Pancreas (tissue), 10 donors: ENCODE measurements at places on chromosomes 1 and 21. TPM values are rescaled to one million over a fixed set of nuclear protein-coding genes. Genes with fewer than 3 reads are reported as not detected.

GRCh38 chr1:41361495-41362356 is 492 bp downstream of the FOXO6 start:
- peak overlapping the region; percentile 11 for H3K27ac ChIP-seq
- H3K4me3 ChIP-seq = peak overlapping the region; percentile 71
- no peaks in the 10 kb centered on the region for H3K36me3 ChIP-seq

DNA sequence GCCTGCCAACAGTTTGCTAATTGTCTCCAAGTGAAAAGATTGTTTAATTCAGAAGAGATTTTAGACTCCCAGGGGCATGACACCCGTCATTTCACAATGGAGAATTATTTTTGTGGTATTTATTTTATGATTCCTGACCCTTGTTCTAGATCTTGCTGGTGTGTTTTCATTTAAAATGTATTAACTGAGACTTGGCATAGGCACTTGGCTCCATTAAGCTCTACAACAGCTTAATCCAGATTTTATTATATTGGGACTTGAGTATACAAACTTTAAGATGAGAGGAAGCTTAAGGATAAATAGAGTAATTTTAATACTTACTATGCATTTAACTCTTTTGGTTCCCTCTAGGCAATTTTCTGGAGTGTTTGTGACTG is 101.3 kb upstream of the KCNE2 start:
- no peak overlapping the region for H3K27ac ChIP-seq
- H3K27me3 ChIP-seq = no peaks in the 10 kb centered on the region
- no peaks in the 10 kb centered on the region for H3K4me1 ChIP-seq
- no peak overlapping the region for H3K4me3 ChIP-seq
- DNase-seq = no peak
- H3K36me3 ChIP-seq = no peaks in the 10 kb centered on the region

GRCh38 chr1:47241114-47242113 is 9.4 kb upstream of the TAL1 start:
- no peak for DNase-seq
- no peaks in the 10 kb centered on the region for H3K36me3 ChIP-seq
- no peaks in the 10 kb centered on the region for H3K27me3 ChIP-seq
- H3K4me3 ChIP-seq = no peak overlapping the region
- no peaks in the 10 kb centered on the region for H3K4me1 ChIP-seq

- no peaks in the 10 kb centered on the region for H3K36me3 ChIP-seq
- H3K27me3 ChIP-seq = no peaks in the 10 kb centered on the region
- no peak overlapping the region for H3K27ac ChIP-seq
- no peak overlapping the region for H3K4me3 ChIP-seq
- no peaks in the 10 kb centered on the region for H3K4me1 ChIP-seq
These were observed 58.3 kb upstream of the DSCAM start for GRCh38 chr21:40905251-40905650.

DNA sequence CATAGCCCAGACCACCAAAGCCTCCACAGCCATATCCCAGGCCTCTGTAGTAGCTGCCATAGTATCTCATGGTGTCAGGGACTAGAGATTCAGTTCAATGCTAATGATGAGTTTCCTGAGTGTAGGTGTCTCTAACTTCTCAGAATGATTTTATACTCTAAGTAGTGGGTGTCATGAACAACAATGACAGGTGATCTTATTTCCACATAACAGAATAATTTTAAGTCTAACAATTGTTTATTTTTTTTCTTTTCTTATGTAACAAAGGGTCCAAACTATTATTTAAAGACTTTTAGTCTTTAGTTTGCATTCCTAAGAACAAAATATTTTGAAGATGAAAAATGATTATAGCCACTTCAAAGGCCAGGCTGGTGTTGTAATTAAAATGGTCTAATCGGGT is at the start of gene KRTAP19-6:
KRTAP19-6 (minus strand) TSS at position 101 of the 400 bp plus-strand sequence; CDS start at position 70, 31 bp downstream.
- H3K36me3 ChIP-seq = no peaks in the 10 kb centered on the region
- no peak for DNase-seq
- no peak within 1 kb of the TSS for H3K27ac ChIP-seq
- no peaks in the 10 kb centered on the region for H3K4me1 ChIP-seq
- H3K4me3 ChIP-seq = no peak within 1 kb of the TSS

DNA sequence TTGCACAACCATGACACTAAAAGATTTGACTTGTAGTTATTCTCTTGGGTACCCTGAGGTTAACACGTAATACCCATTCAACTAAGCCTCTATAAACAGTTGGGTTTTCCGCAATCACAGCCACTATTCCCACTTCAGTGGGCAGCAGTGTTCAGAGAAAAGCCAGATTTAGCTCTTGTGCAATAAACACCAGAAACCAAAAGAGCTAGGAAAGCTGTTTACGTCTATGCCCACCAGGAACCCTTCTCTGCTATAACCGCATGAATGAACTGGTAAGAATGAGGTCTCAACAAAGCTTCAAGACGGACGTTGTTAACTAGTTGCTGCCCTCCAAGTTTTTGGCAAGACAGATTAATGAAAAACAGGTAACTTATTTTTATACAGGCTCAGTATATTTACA is 101.3 kb downstream of the SLC45A1 start:
- H3K4me1 ChIP-seq = peaks cover 69% of the 10 kb centered on the region
- H3K4me3 ChIP-seq = no peak overlapping the region
- no peak for DNase-seq
- no peaks in the 10 kb centered on the region for H3K36me3 ChIP-seq

GRCh38 chr1:25780318-25781129 is 19.5 kb upstream of the SELENON start:
- H3K27me3 ChIP-seq = no peaks in the 10 kb centered on the region
- H3K4me1 ChIP-seq = peaks cover 18% of the 10 kb centered on the region
- no peak overlapping the region for H3K4me3 ChIP-seq
- DNase-seq = no peak

GRCh38 chr1:58611861-58612385 is 34.9 kb upstream of the TACSTD2 start:
- H3K36me3 ChIP-seq = no peaks in the 10 kb centered on the region
- H3K4me3 ChIP-seq = no peak overlapping the region
- no peaks in the 10 kb centered on the region for H3K27me3 ChIP-seq
- H3K4me1 ChIP-seq = peaks cover 6% of the 10 kb centered on the region

- H3K36me3 ChIP-seq = no peaks in the 10 kb centered on the region
- no peaks in the 10 kb centered on the region for H3K4me1 ChIP-seq
- H3K27ac ChIP-seq = peak overlapping the region; percentile 17
- no peak for DNase-seq
These were observed 40.4 kb upstream of the LRRN2 start for GRCh38 chr1:204725821-204726448.

DNA sequence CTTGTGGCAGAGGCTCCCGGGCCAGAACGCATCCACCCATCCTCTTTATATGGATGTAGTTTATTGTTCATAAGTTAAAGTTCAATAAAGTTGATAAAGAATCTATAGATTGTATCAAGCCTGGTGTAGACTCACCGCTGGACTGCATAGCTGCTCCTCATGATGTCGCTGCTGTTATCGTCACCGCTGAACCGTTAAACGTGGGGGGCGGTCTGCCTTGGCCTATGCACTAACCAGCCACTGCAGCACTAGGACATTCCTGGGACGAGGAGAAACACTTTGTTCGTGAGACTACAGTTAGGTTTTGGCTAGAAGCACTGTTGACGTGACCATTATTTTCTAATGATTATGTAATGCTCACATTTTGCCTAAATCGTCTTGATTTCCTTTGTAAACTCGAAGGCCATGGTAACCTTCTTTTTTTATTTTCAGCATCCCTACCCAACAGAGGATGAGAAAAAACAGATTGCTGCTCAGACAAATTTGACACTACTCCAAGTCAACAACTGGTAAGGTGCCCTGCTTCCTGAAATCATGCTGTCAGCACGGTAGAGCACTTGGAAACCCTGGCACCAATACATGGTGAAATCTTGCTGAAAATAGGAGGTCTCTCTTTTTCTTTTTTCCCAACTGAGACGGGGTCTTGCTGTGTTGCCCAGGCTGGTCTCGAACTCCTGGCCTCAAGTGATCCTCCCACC is 50.2 kb downstream of the PKNOX1 start:
- DNase-seq = no peak
- no peaks in the 10 kb centered on the region for H3K36me3 ChIP-seq
- no peaks in the 10 kb centered on the region for H3K27me3 ChIP-seq
- no peak overlapping the region for H3K27ac ChIP-seq

The SPRR2D gene
- total RNA-seq = not detected

The SMYD2 gene
- total RNA-seq = 12.9 TPM

The LINGO4 gene
- total RNA-seq = 0.38 TPM

The NLRP3 gene
- 0.35 TPM for total RNA-seq

The GNAT2 gene
- not detected for total RNA-seq

The SLAMF9 gene
- total RNA-seq = not detected

The VHLL gene
- total RNA-seq = not detected
